ENCODE measurements at places on chromosomes 7 and 10.

DNA sequence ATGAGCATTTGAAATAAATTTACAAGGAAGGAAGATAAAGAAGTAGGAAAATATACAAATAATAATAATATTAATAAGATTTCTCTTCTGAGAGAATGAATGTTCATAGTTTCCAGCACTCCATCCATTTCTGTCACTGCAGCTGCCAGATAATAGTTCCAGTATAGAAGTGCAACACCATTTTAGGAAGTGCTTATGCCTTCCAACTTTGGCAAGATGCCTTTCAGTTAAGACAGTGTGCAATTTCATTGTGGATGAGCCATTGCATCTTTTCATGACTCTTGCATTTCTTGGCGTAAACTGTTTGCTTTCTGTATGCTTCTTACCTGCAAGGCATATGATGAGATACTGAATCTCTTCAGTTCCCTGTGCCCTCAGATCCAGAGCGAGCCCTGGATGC lies 185.0 kb downstream of the PDE1C start:
- no peak for DNase-seq

- no peak for DNase-seq
Observed at GRCh38 chr7:118755067-118755625, 530.6 kb downstream of the ANKRD7 start.

- no peak for DNase-seq
Observed at GRCh38 chr10:93098816-93099215, 25.1 kb downstream of the CYP26A1 start.

DNA sequence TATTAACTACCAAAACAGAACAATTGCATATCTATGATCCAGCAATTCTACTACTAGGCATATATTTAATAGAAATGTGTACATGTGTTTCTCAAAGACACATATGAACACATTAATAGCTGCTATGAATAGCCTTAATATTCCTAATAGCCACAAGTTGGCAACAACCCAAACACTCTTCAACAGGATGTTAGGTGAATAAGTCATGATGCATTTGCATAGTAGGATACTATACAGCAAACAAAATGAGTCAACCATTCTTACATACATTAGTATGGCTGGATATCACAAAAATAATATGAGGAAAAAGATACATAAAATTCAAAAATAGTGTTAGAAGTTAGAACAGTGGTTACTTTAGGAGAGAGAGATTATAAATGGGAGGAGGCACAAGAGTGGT lies 26.8 kb upstream of the ZNF746 start:
- DNase-seq = no peak

GRCh38 chr10:101776161-101776817 lies 375 bp upstream of the FGF8 start:
- DNase-seq = no peak

- DNase-seq = no peak
Observed at GRCh38 chr7:148436135-148436534, 154.4 kb upstream of the C7orf33 start.

- no peak for DNase-seq
Observed at GRCh38 chr10:77268721-77269120, 368.9 kb downstream of the KCNMA1 start.

DNA sequence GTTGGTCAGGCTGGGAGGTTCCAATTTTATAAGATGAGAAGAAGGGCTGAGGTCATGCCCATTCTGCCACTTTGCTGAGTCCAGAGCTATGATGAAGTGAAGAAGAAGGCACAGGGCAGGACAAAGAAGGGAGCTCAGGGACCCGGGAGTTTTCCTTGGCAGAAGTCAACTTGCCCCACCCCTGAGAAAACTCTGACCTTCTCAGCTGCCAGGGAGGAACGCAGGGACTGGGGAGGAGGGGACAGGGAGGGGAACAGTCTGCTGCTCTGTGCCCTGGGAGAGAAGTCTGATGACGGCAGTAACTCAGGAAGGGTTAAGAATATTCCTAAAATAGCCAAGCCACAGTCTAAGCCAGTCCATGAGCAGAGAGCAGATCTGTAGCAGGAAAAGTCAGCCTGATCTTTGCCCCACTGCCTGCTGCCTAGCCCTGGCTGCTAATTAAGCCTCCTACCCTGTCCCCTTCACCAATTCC lies 11.7 kb downstream of the ADIRF start:
- no peak for DNase-seq

GRCh38 chr10:31583293-31583692 lies 264.3 kb downstream of the ZEB1 start:
- no peak for DNase-seq

DNA sequence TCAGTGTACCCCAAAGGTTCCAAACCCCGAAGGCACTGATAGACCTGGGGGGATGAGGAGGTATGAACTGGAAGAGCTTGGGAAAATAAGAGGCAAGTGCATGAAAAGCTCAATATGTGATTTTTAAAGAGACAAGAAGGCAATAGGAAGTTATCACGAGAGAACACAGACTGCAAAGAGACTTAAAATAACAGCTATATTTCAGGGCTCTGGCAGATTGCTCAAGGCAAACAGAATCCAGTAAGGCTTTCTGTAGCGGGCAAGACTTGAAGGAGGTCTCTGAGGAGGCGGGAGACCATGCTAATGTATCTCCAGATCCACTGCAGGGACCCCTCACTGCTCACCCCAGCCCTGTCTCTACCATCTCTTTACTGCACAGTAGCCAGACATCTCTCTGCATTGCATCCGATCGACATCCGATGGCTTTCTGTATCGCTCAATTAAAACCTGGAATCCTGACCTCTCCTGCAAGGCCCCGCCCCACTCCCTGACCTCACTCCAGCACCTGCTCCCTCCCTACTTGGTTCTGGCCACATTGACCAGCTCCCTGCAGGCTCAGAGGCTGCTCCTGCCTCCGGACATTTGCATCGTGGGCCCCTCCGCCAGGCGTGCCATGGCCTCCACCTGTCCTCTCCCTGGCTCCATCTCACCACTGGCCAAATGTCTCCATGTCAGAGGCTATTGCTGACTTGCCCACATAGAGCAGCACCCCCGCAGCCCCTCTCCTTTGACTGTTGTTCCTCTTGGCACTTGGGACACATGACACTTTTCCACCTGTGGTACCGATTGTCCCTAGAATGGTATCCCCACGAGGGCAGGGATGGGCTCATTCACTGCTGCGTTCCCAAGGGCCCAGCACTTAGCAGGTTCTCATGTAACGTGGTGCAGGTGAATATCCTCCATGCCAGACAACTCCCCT lies 118.0 kb downstream of the PRKAG2 start:
- DNase-seq = no peak

DNA sequence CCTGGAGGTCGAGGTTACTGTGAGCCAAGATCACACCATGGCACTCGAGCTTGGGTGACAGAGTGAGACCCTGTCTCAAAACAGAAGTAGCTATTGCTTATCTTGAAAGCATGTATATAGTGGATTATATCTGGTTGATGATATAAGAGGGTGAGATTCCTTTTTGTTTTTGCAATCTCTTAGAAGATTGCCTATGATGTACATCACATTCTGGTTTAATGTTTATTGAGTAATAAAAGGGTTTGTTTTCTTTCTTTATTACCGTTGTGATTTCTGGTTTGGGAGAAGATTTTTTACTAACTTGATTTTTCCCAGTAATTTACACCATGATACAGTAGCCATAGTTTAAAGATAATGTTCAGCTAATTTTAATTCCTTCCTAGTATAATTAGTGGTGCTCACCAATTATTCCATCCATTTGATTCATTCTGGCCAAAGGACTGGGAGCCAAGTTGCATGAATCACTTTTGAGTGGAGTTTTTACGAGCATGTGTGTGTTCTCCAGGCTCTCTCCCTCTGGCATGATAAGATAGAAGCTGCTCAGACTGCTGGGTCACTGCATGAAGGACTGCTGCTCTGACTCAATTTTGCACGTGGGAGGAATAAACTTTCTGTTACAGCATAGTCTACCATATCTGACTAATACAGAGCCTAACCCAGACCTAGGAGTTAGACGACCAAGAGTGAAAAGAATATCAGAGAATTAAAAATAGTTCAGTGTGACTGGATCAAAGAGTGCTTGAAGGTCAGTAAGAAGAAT lies 13.5 kb upstream of the TSPAN13 start:
- no peak for DNase-seq

DNA sequence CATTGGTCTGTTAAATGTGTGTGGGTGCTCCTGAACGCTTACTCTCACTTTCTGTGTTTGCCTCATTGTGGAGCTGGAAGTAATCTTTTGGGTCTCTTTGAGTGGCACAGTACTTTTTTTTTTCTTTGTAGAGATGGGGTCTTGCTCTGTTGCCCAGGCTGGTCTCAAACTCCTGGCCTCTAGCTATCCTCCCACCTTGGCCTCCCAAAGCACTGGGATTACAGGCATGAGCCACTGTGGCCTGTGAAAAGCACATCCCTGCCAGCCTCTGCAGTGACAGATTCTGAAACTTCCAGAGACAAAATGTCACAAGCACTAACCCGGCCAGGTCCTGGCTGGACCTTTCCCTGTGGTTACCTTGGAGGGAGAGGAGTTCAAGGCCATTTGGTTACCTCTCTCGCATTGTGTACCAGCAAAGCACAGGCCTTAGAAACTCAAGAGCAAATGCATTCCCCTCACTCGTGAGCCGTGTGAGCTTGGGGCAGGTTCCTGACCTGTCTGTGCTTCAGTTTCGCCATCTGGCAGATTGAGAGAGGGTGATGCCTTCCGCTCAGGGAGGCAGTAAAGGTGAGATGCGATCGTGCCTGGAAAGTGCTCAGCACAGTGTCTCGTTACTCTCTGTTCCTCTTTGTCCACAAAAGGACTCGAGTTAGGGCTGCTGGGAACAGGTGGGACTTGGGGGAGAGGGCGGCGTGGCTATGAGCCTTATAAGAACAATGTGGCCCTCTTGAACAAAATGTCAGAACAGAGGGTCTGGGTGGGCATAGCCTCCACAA lies 72.6 kb upstream of the SEPHS1 start:
- DNase-seq = no peak

- no peak for DNase-seq
Observed at GRCh38 chr7:23863209-23863787, 153.3 kb downstream of the STK31 start.

GRCh38 chr7:111266613-111267012 lies 175.7 kb downstream of the LRRN3 start:
- no peak for DNase-seq

DNA sequence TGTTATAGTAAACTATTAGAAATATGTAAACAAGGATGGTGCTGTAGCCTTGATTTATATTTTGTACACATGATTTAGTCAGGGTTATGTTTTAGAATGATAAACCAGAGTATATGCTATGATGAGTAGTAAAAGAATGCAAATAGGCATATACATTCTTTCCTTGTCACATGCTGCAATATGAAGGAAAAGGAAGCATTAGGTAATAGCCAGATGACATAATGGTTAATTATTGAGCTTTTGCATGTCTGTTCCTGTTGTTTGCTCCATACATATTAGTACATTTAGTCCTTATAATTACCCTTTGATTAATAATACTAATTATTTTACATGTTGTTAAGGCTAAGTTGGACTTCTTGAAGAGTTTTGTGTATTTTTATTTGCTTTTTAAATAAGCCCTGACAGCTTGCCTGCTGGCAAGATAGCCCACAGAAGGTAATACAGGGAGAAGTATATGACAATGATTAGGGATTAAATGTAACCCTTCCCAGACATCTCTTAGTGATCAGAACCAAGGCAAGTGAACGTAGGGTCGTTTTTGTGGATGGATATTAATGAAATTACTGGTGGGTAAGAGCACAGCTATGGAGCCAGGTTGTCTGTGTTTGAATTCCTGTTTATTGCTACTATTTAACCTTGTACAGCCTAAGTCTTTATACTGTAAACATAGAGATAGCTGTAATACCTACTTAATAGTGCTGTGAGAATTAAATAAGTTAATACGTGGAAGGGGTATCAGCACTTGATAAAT lies 68.4 kb downstream of the PHTF2 start:
- no peak for DNase-seq

DNA sequence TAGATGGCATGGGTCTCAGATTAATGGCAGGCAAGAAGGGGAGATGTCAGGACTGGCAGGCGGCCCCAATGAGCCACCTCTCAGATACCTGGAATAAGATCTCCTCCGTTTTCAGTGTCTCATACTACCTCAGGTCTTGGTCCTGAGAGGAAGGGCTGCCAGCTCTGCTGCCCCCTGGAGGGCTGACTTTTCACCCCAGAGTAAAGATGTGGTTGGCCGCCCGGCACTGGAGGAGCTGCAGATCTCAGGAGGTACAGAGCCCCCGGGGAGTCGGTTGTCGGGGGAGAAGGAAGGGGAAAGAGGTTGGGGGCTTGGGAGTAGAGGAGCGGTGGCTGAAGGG lies 642 bp upstream of the COL13A1 start:
- DNase-seq = peak; percentile 6

- DNase-seq = no peak
Observed at GRCh38 chr10:27695706-27696105, 49.9 kb downstream of the MKX start.

DNA sequence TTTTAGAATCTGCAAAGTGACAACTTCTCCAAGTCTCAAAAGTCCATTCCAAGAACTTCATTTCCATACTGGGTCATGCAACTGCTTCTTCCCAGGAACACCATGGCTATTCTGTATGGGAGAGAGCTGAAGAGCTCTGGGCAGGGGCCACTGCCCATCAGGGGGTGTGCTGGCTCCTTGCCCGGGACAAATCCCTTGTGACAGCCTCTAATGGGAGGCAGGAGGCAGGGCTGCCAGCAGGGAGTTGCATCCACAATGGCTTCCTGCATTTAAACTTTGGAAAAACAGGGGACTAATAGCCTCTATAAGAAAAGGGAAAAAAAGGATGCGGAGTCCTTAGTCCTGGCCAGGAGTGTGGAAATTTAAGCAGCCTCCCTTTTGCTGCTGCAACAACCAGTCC lies 18.4 kb upstream of the FRMD4A start:
- no peak for DNase-seq

DNA sequence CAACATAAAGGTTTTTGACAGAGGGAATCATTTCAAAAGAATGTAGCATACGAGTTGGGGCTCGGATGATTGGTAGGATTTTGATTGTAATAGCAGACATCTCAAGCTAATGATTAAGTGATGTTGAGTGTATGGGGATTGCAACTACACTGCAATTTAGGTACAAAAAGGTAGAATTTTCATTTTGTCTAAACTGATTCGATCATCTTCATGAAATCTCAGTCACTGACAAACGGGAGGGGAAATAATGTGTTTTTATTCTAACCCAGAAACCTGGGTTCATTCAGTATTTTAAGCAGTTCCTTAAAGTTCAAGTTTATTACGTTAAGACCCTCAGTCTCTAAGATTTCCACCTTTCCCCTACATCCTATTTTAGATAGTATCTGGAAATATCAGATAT lies 3.9 kb upstream of the PHYHIPL start:
- DNase-seq = no peak

- no peak for DNase-seq
Observed at GRCh38 chr7:99928994-99929729, at the start of gene GJC3. Gene GJC3, minus strand, starts transcription at chr7:99929620. Its CDS starts 0 bp downstream, at chr7:99929620.

- no peak for DNase-seq
Observed at GRCh38 chr7:112160130-112160770, 45.9 kb downstream of the DOCK4 start.

GRCh38 chr10:108427146-108427545 lies 1262.6 kb upstream of the SORCS1 start:
- no peak for DNase-seq

DNA sequence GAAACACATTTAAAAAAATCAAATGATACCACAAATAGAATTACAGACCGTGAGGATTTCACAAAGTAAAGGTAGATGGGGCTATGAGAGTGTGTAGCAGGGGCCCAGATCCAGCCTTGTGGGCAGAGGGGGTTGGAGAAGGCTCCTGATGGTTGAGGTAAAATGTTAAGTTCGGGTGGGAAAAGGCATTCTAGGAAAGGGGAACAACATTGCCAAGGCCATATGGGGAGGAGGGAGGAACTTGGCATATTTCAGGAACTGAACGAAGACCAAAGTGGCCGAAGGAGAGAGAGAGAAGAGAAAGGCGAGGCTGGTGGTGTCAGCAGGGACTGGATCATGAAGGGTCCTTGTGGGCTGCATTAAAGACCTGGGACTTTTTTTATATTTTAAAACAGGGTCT lies 98.9 kb downstream of the CARD11 start:
- DNase-seq = no peak

GRCh38 chr7:3897430-3898372 lies 596.6 kb downstream of the SDK1 start:
- DNase-seq = peak; percentile 6
